ENCODE measurements at places on chromosomes 7 and 10.

- DNase-seq, result no peak
These were observed 616.1 kb downstream of the LRMDA start for GRCh38 chr10:76047521-76047920.

DNA sequence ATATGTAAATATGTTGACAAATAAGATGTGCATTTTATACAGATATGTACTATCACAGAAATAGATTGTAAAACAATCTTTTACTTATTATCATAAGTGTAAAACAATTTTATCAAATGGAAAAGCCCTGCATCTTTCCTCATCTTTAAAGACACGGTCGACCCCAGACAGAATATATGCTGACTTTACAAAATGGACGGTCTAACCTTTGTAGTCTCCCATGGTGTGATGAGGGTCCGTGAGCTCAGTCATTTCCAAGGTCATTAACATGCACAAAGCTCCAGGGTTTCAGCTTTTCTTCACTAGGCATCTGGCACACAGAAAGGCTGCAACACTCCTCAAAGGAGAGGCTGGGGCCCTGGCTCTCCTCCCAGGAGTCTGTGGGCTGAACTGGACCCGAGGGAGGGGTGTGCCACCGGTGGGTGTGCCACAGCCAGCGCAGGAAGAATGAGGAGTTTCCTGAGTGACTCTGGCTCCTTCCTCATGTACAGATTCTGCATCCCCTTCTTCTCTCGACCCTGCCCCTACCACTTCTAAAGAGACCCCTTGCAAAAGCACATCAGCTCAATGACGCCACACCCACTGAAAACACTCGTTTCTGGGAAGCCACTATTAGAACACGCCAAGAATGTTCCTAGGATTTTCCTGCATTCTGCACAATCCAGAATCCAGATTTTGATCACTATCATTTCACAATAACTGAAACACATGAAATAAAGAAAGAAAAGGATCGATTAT, 26.2 kb upstream of the ABLIM1 start:
- no peak for DNase-seq

- DNase-seq, result no peak
These were observed 25.4 kb downstream of the TMEM273 start for GRCh38 chr10:49162761-49163310.

DNA sequence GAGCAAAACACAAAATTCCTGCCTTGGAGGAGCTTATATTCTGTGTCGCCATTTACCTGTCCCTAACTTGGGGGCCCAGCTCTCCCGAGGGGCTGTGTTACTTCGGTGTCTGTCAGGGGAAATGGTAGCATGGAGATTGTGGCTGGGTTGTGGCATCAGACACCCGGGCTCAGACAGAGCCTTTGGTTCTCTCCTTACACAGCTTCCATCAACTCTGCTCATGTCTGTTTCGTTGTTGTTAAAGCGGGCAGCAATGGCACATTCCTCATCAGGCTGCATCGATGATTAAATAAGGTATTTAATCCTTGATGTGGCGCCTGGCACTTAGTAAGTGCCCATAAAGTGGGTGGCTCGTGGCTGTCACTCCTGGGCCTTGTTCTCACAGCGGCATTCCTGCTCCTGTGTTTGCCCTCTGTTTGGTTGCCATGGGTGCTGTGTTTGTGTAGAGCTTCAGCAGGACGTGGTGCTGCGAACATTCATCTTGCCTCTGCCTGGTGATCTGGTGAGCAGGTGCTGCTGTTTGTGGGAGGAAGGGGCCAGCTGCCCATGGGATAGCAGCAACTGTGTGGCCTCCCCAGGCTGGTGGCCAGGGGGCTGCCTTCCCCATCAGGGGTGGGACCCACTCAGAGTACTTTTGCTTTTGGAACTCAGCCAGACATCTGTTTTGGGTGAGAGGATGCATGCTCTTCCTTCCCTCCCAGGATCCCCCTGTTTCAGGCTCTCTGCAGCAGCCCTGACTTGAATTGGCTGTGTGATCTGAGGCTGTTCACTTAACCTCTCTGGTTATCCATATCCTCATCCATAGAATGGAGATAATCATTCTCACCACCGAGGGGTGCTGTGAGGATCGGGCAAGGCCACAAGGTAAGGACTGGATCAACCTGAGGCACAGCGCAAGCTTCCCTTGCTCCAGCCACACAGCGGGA, 207.2 kb upstream of the SVIL start:
- peak; percentile 68 for DNase-seq

- DNase-seq, result no peak
These were observed 199.9 kb downstream of the EVX1 start for GRCh38 chr7:27442455-27442854.

- DNase-seq, result no peak
These were observed 321.1 kb upstream of the NPVF start for GRCh38 chr7:25549271-25549921.

GRCh38 chr10:105844676-105845570, 1203.8 kb downstream of the SORCS3 start:
- no peak for DNase-seq

GRCh38 chr7:66921396-66921917, 432 bp downstream of the TMEM248 start:
- no peak for DNase-seq

DNA sequence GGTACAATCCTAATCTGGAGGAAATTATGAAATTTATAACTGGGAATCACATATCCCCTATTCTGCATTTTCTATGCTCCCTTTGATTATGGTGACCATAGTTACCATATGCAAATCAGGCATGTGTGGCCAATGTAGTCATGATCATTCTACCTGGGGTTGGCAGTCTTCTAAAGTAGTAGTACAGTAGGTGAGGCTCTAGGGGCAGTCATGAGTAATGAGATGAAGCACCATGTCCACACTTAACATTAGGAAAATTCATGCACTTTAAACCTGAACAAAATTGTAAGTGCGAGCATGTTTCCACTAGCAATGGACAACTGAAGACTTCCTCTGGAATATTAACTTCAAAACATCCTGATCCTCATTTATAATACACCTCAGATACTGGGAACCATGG, 545.9 kb downstream of the SUGCT start:
- no peak for DNase-seq

DNA sequence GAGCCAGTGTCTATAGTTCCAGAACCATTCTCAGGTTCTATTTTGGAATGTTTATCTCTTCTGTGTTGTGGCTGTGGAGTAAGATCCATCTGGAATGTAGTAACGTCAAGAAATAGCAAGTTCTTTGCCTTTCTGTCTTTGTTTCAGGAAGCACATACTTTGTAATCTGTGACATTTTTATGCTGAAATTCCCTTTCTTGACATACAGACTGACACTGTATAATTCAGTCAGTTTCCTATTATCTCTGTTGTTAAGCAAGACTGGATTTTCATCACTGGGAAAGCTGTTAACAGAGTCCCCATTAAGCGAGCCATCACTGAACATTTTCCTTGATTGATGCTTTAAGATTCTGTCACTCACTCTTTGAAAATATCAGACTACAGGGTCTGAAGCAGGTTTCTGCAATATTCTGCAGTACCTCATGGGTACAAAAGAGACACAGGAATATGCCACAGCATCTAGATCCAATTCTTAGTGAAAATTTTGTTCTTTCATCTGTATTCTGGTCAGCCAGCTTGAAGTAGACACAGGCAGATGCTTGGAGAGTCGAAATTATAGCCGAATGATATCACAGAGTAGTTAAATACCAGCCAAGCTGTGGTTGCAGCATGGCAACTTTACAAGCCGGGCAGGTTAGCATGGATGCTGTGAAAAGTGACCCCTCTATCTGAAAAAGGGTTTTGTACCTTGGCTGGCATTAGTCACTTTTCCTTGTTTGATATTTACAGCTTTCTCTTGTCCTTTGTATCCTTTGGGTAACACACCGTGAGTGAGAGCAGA, 62.6 kb downstream of the CACNB2 start:
- DNase-seq, result no peak

DNA sequence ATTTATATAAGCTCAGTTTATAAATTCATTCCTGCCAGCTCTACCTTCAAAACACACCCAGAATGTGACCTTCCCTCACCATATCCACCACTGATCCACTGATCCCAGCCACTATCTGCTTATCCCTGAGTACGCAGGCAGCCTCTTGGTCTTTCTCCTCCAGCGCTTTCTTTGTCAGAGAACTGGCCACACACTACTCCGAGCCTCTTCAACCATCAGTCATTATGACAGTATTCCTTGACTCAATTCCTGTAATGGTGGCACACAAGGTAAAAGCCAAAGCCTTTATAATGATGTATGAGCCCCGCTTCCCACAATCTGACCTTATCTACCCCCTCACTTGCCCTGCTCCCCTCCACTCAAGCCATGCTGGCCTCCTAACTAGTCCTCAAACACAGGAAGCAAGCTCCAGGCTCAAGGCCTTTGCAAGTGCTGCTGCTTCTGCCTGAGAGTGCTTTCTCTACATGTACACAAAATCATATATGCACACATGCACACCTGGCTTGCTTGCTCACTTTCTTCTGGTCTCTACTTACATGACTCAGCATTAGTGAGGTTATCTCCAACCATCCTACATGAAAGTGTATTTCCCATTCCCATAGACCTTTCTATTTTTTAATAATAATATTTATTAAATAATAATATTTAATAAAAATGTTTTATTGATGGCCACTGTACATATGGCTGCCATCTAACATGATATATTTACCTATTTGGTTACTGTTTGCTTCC, 150.4 kb upstream of the FEZF1 start:
- no peak for DNase-seq

GRCh38 chr7:38938001-38938485, 29.1 kb upstream of the VPS41 start:
- DNase-seq, result no peak

DNA sequence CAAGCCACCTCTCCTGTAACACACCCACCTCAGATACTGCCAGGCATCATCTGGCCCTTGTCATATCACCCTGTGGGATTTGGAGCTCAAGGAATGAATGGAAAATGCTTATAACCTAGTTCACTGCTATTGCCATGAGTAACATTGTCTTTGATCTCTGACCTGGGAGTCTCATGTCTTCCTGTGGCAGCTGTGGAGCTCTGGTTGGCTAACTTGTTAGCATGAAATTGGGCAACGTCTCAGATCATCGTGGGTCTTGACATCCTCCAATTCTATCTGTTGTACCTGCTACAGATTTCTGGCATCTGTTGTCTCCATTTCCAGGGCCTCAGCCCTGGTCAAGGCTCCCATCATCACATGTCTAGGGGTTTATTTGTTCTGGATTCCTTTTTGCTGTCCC, 2.2 kb upstream of the TMEM270 start:
- DNase-seq, result no peak

- no peak for DNase-seq
These were observed 213.8 kb upstream of the ZNF804B start for GRCh38 chr7:88545663-88546062.

- DNase-seq, result no peak
These were observed 156.5 kb upstream of the HDAC9 start for GRCh38 chr7:18338910-18339523.

DNA sequence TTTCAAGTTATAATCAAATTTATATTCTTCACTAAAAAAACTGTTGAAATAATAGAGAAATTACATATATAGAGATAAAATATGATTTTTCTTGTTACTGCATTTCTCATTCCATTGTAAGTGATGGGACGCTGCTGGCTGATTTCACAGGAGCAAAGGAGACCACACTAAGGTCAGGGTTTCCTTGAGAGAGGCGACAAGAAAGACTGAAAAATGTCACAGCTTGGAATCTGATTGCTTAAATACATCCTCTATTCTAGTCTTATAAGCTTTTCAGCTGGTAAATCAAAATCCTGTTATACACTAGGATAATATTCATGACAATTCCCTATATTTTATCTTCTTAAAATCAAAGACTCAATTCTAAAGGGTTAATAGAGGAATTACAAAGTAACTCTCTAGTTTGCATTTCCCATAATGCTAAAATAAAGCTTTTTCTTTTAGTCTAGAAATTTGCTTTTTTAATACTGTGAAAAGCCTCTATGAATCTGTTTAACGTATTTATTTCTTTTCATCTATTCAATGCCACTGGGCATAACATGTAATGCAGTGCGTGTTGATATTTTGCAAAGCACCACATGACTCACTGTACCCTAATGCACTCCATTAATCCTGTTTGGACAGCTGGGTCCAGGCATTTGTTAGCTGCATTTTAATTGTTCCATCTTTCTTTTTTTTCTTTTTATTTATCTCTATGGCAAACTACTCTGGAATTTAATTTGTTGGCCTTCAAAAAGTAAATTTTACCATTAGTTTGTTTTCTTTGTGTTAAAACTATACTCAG, 81.7 kb downstream of the RNF32 start:
- DNase-seq, result no peak

DNA sequence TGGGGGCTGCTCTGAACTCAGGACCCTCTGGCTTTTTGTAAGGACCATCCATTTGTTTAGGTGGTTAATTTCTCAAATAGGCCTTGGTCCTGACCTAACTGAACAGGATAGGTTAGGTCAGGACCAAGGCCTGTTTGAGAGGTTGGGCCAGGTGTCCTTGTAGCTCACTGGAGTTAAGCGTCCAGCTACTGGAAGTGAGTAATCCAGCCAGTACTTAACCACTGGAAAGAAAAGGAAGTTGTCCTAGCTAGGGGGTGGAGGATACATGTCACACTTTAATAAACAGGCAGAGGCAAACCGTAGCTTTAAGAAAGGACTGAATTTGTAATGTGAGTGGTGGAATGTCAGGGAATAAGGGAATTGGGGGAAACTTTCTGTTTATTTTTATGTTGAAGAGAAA, 96.0 kb downstream of the GPR85 start:
- DNase-seq, result no peak

DNA sequence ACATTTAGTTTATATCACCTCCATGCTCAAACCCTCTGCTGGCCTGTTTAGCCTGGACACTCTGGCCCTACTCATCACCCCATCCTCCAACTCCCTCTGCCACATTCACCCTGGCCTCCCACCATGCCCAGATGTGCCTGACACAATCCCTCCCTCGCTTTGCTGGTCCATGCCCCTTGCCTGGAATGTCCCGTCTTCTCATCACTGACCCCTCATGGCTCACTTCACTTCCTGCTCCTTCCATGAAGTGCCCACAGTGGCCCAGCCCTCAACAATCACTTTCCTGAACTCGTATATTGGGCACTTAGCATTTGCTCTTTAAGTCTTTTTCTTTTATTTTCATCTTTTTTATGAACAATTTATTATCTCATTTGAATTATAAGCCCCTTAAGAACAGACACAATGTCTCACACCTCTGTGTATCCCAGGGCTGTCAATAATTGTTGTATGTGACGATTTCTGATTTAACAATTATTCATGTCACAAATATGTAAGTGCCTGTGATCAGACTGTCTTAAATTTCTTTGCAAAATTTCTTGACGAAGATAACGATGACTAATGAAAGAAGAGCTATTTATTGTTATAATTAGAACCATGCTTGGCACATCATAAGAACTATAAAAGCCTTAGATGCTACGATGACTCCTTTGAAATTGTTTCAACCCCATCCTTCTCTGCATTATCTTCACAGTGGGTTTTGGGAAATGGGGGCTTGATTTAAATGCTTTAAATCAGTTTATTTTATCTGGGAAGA, 209.9 kb upstream of the YAE1 start:
- no peak for DNase-seq

GRCh38 chr10:112226439-112227248, 43.1 kb upstream of the GPAM start:
- no peak for DNase-seq

Data from gastrocnemius medialis (tissue), 4 donors.